NCI-H1105 (cell line): ENCODE measurements at places on chromosomes 2 and 18.

DNA sequence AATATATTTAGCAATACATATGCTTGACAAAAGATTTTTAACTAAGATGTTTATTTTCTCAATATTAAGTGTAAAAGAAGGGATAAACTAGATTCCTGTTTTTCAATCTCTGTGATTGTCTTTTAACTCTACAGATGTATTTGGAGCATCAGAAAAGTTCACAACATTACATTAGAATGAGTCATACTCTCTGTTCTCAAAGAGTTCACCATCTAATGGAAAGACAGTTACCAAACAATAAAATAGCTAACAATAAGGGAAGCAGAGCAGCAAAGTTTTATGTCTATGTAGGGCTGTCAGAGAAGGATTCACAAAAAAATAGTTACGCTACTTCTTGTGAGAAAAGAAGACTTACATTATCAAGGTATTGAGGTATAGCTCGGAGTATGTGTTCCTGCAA, 109.2 kb upstream of the MAP2 start:
- no peak for DNase-seq

- DNase-seq, result no peak
Measured at GRCh38 chr18:28036488-28036887, 140.4 kb downstream of the CDH2 start.

DNA sequence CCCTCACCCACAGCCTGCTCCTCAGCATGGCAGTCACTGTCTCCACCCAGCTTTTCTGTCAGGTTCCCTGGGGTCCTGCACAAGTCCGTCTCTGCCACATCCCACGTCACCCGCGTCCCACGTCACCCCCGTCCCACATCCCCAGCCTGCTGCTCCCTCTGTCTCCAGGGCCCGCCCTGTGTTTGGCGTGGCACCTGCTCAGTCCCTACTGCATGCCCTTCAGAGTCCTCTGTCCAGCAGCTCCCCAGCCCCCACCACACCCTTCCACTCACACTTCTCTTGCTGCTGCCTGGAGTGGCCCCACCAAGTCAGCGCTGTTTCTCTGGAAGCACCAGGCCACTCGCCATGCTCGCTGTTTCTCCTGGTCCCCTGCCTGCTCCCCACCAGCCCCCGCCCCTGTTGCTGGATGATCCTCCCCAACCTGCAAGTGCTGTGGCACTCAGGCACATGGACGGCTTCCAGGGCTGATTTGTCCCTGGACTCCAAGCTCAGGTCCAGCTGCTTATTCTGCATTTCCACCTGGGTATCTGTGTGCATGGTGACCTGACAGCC, 18.8 kb downstream of the ATG4B start:
- no peak for DNase-seq

- DNase-seq, result no peak
Measured at GRCh38 chr2:144434425-144435222, 85.3 kb downstream of the ZEB2 start.

- no peak for DNase-seq
Measured at GRCh38 chr18:25360301-25360899, 8.4 kb upstream of the ZNF521 start.

- DNase-seq, result no peak
Measured at GRCh38 chr2:67142741-67143140, 254.4 kb upstream of the ETAA1 start.

GRCh38 chr2:189552991-189553404, 27.6 kb downstream of the SLC40A1 start:
- no peak for DNase-seq

DNA sequence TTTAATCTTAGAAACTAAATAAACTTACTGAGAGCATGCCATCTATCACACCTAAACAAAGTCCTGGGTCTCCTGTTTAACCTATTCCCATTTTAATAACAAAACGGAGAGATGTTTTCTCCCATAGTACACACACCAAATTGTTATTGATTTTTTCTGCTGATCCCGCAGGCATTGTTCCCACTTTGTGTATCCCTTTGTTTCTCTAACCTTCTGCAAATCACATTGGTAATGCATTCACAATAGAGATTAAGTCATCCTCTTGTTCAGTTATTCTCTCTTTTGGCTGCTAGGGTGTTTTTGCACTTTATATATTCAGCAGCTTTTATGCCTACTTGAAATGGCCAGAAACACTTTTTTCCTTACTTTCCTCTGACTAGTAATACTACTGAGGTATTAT, 1071.9 kb upstream of the CDH2 start:
- DNase-seq, result no peak

GRCh38 chr2:176830362-176830761, 382.2 kb upstream of the HNRNPA3 start:
- DNase-seq, result no peak

DNA sequence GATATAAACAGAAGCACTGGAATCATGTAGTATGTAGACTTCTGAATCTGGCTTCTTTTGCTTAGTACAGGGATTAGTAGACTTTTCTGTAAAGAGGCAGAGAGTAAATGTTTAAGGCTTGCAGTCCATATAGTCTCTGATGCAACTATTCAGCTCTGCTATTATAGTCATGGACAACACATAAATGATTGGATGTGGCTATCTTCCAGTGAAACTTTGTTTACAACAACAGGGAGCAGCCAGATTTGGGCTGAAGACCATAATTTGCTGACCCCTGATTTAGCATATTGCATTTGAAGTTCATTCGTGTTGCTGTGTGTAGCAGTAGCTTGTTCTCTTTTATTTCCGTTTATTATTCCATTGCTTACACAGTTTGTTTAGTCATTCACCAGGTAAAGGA, 55.0 kb downstream of the GPD2 start:
- no peak for DNase-seq

GRCh38 chr18:32884543-32884942, 111.7 kb upstream of the KLHL14 start:
- no peak for DNase-seq

GRCh38 chr2:120594856-120595685, 140.6 kb upstream of the GLI2 start:
- DNase-seq, result no peak

- peak; percentile 52 for DNase-seq
Measured at GRCh38 chr2:54597153-54597848, 126.2 kb upstream of the EML6 start.

DNA sequence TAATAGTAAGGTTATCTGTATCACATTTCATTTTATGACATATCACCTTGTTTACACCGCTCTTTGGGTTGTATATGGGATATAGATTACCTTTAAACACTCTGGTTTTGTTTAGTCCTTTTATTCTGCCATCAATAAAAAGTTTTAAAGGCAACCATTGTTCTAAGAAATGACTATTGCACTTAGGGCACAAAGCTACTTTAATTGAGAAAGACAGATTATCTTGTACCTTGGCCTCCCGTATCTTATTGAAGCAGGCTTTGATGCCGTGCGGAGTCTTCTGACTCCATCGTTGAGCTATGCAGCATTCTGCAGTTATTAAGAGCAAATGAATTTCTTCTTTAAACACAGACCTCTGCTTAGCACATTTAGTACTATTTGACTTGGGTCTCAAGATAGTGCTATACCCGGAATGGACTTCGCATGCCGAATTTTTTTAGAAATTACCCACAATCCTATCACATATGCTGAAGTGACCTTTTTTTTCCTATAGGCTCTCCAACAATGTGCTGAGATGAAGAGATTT, 16.7 kb downstream of the PKDCC start:
- no peak for DNase-seq

DNA sequence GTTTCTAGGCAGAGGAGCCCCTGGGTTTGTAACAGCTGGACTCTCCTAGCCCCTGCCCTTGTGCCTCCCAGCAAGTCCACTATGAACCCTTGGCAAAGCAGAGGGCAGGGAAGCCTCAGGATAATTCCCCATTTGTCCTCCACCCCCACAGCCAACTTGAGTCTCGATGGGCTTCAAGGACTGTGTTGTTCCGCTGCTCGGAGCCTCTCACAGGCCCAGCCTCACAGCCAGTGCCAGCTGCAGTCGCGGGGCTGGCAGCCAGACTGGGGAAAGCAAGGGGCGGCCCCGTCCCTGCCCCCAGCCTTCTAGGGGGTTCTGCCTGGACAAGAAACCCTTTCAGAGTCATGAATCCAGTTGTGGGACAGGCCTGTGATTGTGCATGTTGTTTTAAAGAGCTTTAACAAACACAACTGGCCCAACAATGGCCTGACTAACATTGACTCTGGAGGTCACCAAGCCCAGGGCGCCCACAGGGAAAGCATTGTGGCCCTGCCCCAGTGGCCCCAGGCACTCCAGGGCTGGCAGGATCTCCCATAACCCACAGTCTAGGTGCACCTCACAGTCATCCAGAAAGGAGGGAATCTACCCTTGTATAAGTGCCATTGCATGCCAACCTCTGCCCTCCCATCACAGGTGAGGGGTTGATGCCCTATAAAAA, 71.8 kb upstream of the DAPL1 start:
- DNase-seq, result no peak

- DNase-seq, result no peak
Measured at GRCh38 chr2:32678825-32679224, 51.0 kb downstream of the TTC27 start.

DNA sequence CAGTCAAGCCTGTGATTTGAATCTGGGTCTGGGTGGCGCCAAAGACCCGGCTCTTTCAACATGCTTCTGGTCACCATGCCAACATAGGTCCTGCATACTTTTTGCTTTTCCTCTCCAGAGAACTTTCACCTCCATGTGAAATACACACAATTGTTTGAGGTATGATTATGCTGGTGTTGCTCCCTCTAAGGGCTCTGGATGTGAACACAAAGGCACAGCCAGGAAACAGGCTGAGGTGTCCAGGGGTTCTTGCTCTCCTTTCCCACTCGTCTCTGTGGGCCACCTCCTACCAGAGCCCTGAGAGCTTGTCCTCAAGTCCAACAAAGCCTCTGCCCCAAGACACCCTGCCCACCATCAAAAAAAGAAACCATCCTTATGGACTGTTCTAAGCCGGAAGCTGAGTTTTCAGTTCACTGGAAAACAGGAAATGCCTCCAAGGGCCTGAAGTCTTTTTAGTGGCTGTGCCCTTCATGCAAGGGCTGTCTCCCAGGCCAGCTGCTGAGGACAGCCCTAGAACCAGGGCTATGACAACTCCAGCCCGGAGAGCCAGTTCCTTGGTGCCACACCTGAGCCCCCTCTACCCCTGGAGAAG, 100.2 kb upstream of the EPAS1 start:
- DNase-seq, result no peak

DNA sequence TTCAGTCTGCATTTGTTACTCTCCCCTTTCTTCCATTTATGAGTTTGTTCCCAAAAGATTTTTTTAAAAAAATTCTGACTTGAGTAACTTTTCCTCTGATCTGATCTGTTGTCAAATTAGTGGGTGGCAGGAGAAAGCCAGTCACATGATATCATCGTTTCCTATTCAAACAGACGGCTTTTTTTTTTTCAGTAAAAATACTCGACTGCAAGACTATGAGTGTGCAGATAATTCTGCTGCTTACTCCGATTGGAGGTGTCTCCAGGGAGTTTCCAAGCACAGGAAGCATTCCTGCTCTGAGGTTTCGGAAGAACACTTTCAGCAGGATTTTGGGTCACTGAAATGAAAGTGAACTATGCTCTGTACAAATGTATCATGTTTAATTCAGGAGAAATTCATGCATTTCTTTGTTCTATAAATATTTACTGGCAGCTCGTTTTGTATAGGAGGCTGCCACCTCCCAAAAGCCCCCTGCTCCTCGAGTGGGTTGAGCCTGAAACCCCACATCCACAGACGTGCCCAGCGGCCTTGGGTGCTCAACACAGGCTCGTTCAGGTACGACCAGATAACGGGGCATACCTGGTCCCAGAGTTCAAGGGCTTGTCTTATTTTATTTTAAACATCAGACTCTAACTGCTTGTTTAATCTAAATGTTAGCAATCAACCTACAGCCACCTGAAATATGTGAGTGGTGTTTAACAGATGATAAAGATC, 126.9 kb upstream of the ZNF516 start:
- DNase-seq, result peak; percentile 2

GRCh38 chr18:45321520-45321919, 293.8 kb upstream of the SLC14A2 start:
- no peak for DNase-seq

- DNase-seq, result no peak
Measured at GRCh38 chr2:105809723-105810122, 65.0 kb downstream of the NCK2 start.

DNA sequence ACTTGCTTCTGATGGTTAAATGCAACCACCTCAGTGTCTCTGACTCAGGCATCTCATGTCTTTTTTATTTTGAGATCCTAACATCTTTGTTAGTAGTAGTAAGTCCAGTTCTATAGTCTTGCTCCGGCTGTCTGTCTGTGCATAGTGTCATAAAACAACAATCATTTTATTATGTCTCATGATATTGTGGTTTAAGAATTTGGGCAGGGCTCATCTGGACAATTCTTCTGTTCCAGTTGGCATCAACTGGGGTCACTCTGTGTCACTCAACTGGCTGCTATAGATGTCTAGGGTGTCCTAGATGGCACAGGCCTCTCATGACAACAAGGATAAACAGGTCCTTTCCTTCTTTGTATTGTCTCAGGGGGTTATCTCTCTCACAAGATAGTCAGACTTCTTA, 299.6 kb upstream of the ZNF521 start:
- DNase-seq, result no peak
